ENCODE measurements at places on chromosomes 2 and 18. TPM values are rescaled to one million over a fixed set of nuclear protein-coding genes. Genes with fewer than 3 reads are reported as not detected.

Gene PELI1
- total RNA-seq = 29.8 TPM

Gene GALR1
- not detected for total RNA-seq

Gene FHL2
- 3.3 TPM for total RNA-seq

Gene FEV
- total RNA-seq = not detected

Gene GAL3ST2
- 0.95 TPM for total RNA-seq

Gene WIPF1
- total RNA-seq = 361 TPM

Gene HTR2B
- not detected for total RNA-seq

Gene BARD1
- 28.1 TPM for total RNA-seq

Gene NYAP2
- not detected for total RNA-seq

Gene FAM124B
- total RNA-seq = not detected

Gene MOCOS
- 0.18 TPM for total RNA-seq

Gene KIAA2012
- total RNA-seq = not detected

Gene MTIF2
- 51.1 TPM for total RNA-seq

Gene ADD2
- total RNA-seq = 26.3 TPM

DNA sequence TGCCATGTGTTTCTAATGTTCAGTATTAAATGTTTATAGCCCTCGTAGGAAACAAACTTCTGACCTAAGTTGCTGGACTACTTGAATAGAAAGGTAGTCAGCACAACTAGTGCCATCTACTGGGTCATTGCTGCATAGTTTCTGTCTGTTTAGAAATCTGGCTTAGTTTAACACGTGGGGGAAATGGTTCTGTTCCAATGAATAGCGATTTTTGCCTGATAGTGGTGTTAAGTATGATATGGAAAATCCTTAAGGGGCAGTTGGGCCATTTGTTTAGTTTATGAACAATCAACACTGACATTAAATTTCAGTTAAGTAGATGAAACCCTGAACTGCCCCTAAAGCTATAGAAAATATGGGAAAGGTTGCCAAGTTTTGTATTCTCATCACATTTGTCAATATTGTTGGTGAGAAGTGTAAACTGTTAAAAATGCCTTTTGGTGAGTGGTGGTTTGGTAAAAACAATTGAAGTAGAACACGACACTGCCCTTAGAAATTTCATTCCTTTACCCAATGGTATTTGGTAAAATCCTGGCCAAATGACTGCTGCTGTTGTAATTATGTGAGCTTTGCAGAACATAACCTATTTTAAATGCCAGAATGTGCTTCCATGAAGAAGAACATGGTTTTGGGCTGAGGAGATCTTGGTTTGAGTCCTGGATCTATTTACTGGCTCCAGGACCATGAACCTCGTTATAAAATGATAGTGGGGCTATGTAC is 13.2 kb downstream of the NABP1 start:
- DNase-seq = peak; percentile 72
- no peak overlapping the region for H3K4me3 ChIP-seq
- H3K4me1 ChIP-seq = peaks cover 57% of the 10 kb centered on the region
- H3K27ac ChIP-seq = no peak overlapping the region
- H3K27me3 ChIP-seq = no peaks in the 10 kb centered on the region

DNA sequence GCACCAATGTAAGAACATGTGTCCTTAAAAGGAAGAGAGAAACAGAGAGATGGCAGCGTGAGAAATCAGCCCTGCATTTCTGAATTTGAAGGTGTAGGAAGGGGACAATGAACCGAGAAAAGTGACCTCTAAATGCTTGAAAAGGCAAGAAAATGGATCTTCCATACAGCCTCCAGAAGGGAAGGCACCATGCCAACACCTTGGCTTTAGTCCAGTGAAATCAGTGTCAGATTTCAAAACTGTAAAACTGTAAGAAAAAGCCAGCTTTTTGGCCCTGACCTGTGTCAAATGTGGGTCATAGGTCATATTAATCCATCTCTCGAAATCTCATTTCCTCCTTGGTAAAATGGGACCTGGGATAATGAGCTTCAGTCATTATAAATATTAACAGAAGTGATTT is 762.3 kb downstream of the DCDC2C start:
- H3K4me3 ChIP-seq = no peak overlapping the region
- no peaks in the 10 kb centered on the region for H3K4me1 ChIP-seq
- DNase-seq = no peak
- no peak overlapping the region for H3K27ac ChIP-seq
- H3K27me3 ChIP-seq = no peaks in the 10 kb centered on the region

GRCh38 chr18:24482821-24483220 is 22.4 kb downstream of the HRH4 start:
- H3K4me3 ChIP-seq = no peak overlapping the region
- no peaks in the 10 kb centered on the region for H3K4me1 ChIP-seq
- no peak for DNase-seq
- H3K27me3 ChIP-seq = peaks cover 15% of the 10 kb centered on the region
- H3K27ac ChIP-seq = no peak overlapping the region

GRCh38 chr2:133591164-133591563 is 22.9 kb upstream of the NCKAP5 start:
- peaks cover 3% of the 10 kb centered on the region for H3K27me3 ChIP-seq
- DNase-seq = no peak
- no peak overlapping the region for H3K27ac ChIP-seq
- H3K4me3 ChIP-seq = no peak overlapping the region

DNA sequence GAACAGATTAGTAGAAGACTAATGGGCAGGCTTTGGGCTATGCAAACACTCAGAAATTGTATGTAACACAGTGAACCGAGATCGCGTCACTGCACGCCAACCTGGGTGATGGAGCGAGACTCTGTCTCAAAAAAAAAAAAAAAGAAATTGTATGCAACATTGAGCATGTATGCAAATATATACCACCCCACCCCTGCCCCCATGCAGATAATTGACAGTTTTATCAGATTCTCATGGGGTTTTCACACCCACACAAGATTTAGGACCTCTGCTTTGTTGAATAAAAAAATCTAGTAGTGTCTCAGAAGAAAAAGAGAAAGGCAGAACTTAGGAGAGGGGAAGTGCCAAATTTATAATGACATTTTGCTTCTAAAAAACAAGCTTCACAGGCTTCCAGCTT is 131.6 kb upstream of the FN1 start:
- H3K4me3 ChIP-seq = no peak overlapping the region
- H3K27me3 ChIP-seq = peaks cover 2% of the 10 kb centered on the region
- H3K36me3 ChIP-seq = no peaks in the 10 kb centered on the region
- no peak overlapping the region for H3K27ac ChIP-seq
- H3K4me1 ChIP-seq = no peaks in the 10 kb centered on the region

- H3K4me3 ChIP-seq = no peak overlapping the region
- no peaks in the 10 kb centered on the region for H3K27me3 ChIP-seq
- H3K27ac ChIP-seq = no peak overlapping the region
- no peaks in the 10 kb centered on the region for H3K36me3 ChIP-seq
These were observed 193.4 kb downstream of the TDRD15 start for GRCh38 chr2:21317131-21317530.

GRCh38 chr2:174615871-174616436 is 18.4 kb upstream of the WIPF1 start:
- peak overlapping the region; percentile 93 for H3K27ac ChIP-seq
- peaks cover 86% of the 10 kb centered on the region for H3K4me1 ChIP-seq
- H3K4me3 ChIP-seq = peak overlapping the region; percentile 11
- H3K27me3 ChIP-seq = no peaks in the 10 kb centered on the region

GRCh38 chr2:239425631-239426030 is 24.8 kb upstream of the HDAC4 start:
- peaks cover 2% of the 10 kb centered on the region for H3K27me3 ChIP-seq
- no peak overlapping the region for H3K4me3 ChIP-seq
- DNase-seq = no peak
- H3K4me1 ChIP-seq = no peaks in the 10 kb centered on the region

DNA sequence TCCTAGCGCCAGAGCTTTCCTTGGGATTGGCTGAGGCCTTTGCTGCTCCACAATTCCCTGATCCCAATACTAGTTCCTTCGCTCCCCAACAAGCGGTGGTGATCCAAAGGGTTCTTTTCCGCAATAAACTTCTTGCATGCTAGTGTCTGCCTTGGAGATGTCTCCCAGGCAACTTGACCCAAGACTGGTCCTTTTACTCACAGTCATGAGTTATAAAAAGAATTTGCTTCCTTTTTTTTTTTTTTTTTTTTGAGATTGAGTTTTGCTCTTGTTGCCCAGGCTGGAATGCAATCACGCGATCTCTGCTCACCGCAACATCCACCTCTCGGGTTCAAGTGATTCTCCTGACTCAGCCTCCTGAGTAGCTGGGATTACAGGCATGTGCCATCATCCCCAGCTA is 89.8 kb upstream of the SP3 start:
- H3K4me3 ChIP-seq = no peak overlapping the region
- peaks cover 8% of the 10 kb centered on the region for H3K27me3 ChIP-seq
- no peak for DNase-seq
- H3K27ac ChIP-seq = no peak overlapping the region

DNA sequence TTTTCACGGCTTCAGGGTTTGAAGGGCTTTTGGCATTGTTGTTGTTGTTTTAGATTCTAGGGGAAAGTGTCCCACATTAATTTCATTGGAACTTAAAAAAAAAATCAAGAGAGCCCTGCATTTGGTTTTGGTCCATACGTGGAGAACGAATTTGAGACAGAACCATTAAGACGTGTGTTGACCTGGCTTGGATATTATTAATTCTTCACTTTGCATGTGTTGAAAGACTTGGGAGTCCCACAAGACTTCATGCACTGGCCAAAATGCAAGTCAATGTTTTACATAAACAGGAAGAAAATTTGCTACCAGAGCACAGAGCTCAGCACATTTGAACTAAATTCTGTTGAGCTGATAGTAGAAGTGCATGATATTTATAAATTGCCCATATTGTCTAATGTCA is 761.2 kb upstream of the ACVR2A start:
- H3K36me3 ChIP-seq = no peaks in the 10 kb centered on the region
- no peaks in the 10 kb centered on the region for H3K4me1 ChIP-seq
- H3K27ac ChIP-seq = no peak overlapping the region
- no peak for DNase-seq
- no peaks in the 10 kb centered on the region for H3K27me3 ChIP-seq

DNA sequence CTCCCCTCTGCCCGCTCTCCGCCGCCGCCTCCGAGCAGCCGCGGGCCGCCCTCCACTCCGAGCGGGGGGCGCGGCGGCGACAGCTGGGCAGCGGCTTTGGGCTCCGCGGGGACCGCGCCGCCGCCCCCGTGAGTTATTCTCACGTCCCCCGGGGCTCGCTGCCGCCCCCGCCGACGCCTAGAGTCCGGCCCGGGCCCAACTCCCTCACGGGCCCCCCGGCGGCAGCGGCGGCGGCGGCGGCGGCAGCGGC is 645 bp downstream of the MIB1 start:
- no peak overlapping the region for H3K27ac ChIP-seq
- no peaks in the 10 kb centered on the region for H3K36me3 ChIP-seq
- no peak for DNase-seq
- H3K4me1 ChIP-seq = peaks cover 37% of the 10 kb centered on the region
- H3K4me3 ChIP-seq = peak overlapping the region; percentile 82

DNA sequence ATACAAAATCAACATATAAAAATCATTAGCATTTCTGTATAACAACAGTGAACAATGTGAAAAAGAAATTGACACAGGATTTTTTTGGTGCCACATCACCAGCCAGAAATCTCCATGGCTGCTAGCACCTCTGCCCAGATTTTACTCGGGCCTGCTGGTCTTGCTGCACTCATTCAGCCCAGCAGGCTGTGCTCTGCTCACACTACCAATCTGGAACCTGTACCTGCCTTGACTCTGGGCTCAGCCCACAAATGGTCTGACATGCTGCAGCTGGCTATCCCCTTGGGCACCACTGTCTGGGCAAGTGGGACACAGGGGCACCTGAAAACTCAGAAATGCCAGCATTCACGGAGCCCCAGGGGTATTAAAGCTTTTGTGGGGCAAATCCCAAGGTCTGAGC is 392.5 kb upstream of the NRXN1 start:
- H3K27ac ChIP-seq = no peak overlapping the region
- H3K27me3 ChIP-seq = no peaks in the 10 kb centered on the region
- no peaks in the 10 kb centered on the region for H3K4me1 ChIP-seq
- no peaks in the 10 kb centered on the region for H3K36me3 ChIP-seq
- no peak for DNase-seq

DNA sequence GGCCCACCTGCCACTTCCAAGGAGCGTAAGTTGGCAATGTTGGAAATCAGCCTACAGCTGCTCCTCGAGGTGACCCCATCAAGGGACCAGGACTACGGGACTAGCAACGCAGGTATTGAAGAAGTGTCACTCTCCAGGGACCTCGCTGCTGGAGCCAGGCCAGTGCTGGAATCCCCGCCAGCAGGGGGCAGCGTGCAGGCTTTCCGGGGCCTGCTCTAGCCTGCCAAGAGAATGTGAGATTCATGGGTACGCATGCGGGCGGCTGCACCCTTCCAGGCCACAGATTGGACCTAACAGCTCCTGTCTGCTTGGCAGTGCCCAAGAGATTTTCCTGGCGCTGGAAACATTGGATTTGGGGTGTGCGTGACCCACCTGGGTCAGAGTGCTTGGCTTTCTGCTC is 182.8 kb upstream of the RAB12 start:
- H3K27me3 ChIP-seq = no peaks in the 10 kb centered on the region
- no peak overlapping the region for H3K4me3 ChIP-seq
- no peak overlapping the region for H3K27ac ChIP-seq

DNA sequence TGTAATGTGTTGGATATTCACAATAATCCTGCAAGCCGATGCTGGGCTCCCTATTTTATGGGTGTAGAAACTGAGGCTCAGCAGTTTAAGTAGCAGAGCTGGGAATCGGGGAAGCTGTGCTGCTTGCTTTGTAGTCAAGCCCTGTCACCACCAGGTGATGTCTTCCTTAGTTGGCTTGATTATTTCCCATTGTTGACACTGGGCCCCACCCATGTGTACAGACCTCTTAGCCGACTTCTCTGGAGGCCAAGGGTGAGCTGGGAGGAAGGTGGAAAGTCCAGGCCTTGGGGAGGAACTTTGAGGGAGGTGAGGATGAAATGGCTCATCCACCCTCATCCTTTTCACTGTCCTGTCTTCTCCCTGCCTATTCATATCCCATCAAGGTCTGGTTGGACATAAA is 60.0 kb downstream of the CAPN13 start:
- H3K27ac ChIP-seq = no peak overlapping the region
- H3K27me3 ChIP-seq = peaks cover 2% of the 10 kb centered on the region
- H3K4me3 ChIP-seq = no peak overlapping the region

GRCh38 chr2:46066116-46066515 is 231.1 kb upstream of the EPAS1 start:
- H3K27ac ChIP-seq = no peak overlapping the region
- no peaks in the 10 kb centered on the region for H3K27me3 ChIP-seq
- H3K4me3 ChIP-seq = no peak overlapping the region
- H3K36me3 ChIP-seq = no peaks in the 10 kb centered on the region
- peaks cover 12% of the 10 kb centered on the region for H3K4me1 ChIP-seq

DNA sequence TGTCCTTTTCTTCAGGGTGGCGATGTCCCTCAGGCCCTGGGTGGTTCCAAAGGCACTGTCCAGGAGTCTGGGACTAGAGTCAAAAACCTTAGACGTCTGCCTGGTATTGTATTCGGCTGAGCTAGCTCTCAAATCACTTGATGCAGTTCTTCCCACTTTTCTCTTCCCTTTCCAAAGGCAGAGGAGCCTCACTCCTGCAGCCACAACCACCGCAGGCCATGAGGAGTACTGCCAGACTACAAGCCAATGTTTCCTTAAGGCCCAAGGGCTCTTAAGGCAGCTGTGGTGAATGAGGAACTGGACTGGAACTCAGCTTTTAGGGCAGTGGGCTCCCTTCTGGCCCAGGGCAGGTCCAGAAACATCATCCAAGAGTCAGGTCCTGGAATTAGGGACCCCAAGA is 360.7 kb downstream of the SPAG16 start:
- no peaks in the 10 kb centered on the region for H3K36me3 ChIP-seq
- no peak overlapping the region for H3K27ac ChIP-seq
- no peak for DNase-seq
- no peak overlapping the region for H3K4me3 ChIP-seq

- peaks cover 5% of the 10 kb centered on the region for H3K4me1 ChIP-seq
- no peak overlapping the region for H3K27ac ChIP-seq
- H3K4me3 ChIP-seq = no peak overlapping the region
- H3K36me3 ChIP-seq = no peaks in the 10 kb centered on the region
- H3K27me3 ChIP-seq = peaks cover 2% of the 10 kb centered on the region
These were observed 22.5 kb upstream of the RAB27B start for GRCh38 chr18:54805571-54806334.
